CD4-positive, alpha-beta memory T cell (primary cell): ENCODE measurements at places on chromosomes 6 and 20.

GRCh38 chr6:137430954-137431353, 63.2 kb downstream of the OLIG3 start:
- no peak for DNase-seq

DNA sequence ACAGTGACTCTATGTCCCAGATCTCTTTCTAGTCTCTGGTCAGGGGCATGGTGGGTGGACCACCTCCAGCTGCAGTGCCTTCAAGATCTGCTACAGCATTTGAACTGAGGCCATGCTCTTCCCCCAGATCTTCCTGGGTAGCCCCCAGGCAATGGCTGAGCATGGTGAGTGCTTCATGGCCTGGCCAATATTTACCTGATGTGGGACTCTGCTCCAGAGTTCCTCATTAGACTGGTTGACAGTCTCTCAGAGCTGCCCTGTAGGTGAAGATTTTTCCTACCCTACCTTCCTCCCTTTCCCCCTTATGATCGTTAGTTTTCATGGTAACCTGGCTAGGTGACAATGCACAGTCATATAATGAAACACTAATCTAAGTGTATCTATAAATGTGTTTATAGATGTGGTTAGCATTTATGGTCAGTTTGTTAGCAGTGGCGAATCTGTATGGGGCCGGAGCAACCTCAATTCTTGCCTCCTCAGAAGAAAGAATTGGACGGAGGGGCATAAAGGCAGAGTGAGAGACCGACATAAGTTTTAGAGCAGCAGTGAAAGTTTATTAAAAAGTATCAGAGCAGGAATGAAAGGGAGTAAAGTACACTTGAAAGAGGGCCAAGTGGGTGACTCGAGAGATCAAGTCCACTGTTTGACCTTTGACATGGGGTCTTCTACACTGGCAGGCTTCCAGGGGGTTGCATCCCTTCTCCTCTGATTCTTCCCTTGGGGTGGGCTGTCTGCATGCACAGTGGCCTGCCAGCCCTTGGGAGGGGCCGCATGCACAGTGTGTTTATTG, 256.3 kb downstream of the CD83 start:
- DNase-seq, result no peak

- no peak for DNase-seq
These were observed 415.9 kb upstream of the SULF2 start for GRCh38 chr20:48201188-48201587.

GRCh38 chr6:158086504-158087223, 81.4 kb downstream of the SERAC1 start:
- no peak for DNase-seq

DNA sequence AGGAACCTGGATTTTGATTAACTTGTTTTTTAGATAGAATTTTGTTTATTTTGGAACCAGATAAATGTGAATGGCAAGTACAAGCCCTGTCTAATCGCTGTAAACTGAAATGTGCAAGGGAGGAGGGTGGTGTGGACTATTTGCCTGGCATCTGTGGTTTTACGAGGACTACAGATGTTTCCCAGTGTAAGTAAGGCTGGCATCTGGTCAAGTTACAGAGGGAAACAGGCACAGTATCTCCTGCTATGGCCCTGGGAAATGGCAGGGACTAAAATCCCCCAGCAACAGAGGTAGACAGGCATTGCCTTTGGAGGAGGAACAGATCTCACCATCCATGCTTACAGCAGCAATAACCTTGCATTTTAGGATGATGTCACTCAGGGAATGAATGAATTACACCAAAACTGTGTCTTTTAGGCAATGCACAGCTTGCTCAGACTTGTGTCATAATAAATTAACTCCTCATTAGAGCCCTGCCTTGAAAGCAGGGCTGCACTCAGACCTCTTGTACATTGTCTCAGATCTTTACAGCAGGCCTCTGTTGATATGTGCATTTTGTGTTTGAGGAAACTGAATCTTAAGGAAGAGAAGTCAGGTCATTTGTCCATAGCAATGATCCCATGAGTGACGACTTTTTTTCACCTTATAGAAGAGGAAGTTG, 96.2 kb downstream of the TCP11 start:
- DNase-seq, result no peak

DNA sequence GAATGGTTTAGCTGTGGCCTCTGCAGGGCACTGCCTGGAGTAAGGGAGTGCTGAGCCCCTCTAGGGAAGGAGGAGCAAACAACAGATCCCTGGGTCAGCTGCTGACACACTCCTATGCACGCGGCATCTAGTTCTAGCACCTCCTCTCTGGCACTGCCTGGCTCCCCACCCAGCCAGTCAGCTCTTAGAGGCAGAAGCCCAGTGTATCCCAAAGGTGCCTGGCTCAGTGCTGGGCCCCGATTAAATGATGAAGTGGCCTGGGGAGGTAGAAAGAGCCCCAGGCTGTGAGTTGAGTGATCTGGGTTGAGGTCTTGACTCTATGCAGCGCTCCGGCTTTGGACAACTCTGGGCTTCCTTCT, 7.6 kb upstream of the VEGFA start:
- no peak for DNase-seq

DNA sequence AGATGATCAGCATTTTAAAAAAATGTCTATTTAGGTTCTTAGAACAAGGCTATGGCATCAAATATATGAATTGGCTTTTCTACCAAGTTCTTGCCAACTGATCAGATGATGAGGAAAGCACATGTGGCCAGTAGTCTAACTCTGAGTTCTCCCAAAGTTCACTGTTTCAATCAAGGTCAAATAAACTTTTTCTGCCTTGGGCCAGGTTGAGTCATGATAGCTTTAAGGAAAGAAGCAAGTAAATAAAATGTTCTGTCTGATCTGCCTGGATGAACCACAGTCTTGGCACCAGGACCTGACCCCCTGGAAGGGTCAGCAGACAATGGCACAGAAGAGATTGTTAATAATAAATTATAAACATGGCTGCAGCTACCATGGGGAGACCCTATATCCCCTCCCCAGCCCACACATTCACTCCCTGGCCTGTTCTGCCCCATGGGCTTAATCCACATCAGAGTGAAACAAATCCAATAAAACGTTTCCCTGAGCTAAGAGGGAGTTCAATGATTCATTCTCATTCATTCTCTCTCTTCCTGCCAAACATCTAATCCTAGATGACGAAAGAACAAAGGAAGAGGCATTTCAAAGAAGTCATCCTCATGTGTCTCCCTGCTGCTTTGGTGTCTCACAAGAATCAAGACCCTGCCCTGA, 661.6 kb downstream of the DHX35 start:
- no peak for DNase-seq

GRCh38 chr6:37021356-37022129, 16.1 kb downstream of the FGD2 start:
- DNase-seq, result peak; percentile 83
